H9 (cell line): ENCODE measurements at places on chromosomes 13 and 19. TPM values are rescaled to one million over a fixed set of nuclear protein-coding genes. Genes with fewer than 3 reads are reported as not detected.

GRCh38 chr13:98200211-98200878, 23.3 kb upstream of the RNF113B start:
- DNase-seq, result peak; percentile 82

GRCh38 chr19:32748497-32748896, 28.9 kb downstream of the TDRD12 start:
- DNase-seq, result no peak

DNA sequence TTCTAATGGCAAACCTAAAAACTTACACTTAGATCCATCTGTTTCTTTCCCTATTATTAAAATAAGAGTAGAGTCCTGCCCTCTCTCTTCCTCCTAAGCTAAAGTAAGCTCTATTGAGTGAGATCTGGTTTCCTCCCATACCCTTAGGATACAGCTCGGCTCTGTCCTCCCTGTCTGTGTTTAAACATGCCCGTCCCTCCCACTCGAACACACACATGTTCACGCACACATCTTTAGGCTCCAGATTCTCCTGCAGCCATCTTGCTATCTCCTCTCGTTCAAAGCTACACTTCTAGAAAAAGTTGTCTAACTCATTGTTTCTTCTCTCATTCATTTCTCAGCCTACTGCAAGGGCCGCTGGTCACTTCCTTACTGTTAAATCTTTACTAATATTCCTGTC, 15.1 kb upstream of the CEBPG start:
- DNase-seq, result no peak

DNA sequence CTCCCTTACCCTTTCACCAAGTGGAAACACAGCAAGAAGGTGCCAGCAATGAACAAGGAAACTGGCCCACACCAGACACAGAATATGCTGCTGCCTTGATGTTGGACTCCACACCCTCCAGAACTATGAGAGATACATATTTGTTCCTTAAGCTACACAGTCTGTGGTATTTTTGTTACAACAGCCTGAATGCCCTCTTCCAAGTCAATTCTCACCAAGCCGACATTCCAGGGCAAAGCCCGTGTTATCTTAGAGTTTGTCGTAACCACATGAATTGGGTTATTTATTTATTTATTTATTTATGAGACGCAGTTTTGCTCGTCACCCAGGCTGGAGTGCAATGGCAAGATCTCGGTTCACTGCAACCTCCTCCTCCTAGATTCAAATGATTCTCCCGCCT, 14.9 kb downstream of the FGF21 start:
- DNase-seq, result no peak

- no peak for DNase-seq
Observed at GRCh38 chr13:97000295-97000925, 6.1 kb upstream of the OXGR1 start.

DNA sequence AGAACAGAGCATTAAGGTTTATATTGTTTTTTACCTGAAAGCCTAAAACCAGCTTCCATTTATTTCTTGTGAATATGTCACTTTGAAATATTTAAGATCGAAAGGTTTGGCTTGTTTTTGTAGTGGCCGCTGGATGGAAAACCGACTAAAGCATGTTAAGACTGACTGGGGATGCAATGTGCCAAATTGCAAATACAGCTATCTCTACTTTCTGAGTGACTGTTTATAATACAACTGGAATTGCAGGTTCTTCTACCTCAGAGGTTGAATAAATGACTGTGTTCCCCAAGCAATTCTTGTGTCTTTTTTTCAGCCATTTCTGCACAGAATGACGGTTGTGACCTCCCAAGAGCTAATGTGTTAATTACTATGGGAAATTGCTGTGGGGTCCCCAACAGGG, 50.0 kb upstream of the TMTC4 start:
- no peak for DNase-seq

ZBTB45 gene
- 18.7 and 18.8 TPM in 2 replicates for total RNA-seq
